ENCODE measurements at places on chromosomes 2 and 18.

DNA sequence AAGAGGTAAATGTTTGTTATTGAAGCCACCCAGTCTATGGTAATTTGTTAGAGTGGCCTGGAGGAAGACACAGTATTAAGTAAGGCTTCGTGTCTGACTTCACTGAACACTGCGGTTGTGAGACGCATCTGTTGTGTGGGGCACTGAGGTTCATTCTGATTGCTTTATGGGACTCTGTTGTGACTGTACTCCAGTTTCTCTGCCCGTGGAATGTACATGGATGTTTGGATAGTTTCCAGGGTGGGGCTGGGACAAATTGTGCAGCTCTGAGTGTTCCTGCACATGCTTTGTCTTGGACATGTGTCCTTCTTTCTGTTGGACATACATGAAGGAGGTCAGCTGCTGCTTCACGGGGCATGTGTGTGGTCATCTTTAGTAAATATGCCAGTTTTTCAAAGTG lies 58.6 kb downstream of the ODC1 start:
- no peak for DNase-seq

- DNase-seq: no peak
Observed at GRCh38 chr2:162521871-162522650, 178.1 kb downstream of the GCA start.

DNA sequence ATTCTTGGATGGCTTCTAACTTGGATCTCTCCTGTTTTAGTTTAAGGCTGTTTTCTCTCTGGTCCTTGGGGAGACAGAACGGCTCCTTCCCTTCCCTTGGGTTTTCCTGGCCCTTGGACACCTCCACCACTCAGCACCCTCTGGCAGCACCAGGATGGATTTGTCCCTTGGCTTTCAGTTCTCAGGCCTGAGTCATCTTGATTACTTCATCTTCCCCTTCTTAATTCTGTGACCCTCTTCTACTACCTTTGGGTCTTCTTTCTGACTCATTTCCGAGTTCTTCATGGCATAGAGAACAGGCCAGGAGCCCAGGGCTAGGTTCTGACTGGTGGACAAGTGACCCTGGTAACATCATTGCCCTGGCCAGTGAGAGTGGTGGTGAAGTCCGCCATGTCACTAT lies 14.9 kb downstream of the IGFBP2 start:
- no peak for DNase-seq

DNA sequence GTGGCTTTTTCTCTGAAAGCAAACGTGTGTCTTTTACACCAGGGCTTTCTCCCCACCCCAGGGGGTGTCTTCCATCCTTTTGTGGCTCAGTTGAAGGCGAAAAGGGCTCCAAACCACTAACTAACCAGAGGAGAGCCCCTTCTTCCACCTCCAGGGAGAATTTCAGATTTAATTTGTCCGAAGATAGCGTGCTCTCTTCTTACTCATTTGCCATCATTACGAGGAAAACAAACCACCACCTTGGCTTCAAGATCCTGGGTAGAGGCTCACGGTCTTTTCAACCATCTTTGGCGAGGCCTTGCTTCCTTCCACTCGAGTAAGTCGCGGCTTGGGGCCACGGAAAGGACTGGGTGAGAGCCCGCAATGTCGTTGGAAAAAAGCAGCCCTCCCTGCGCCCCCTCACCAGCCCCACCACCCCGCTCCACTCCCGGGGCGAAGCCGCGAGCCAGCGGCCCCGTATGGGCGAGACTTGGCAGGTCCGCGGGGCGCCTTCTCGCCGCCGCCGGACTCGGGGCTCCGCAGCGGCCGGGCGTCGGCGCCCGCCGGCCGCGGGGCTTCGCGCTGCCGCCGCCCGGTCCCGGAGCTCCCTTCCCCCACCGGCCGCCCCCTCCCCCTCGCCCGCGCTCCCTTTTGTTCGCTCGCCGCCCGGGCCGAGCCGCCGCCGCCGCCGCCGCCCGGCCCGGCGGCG lies 1.7 kb upstream of the ZNF532 start:
- peak; percentile 81 for DNase-seq

GRCh38 chr18:8930990-8931616 lies 171.4 kb upstream of the NDUFV2 start:
- DNase-seq: no peak

GRCh38 chr2:227163485-227163997 lies 464 bp downstream of the COL4A4 start:
- DNase-seq: peak; percentile 14

DNA sequence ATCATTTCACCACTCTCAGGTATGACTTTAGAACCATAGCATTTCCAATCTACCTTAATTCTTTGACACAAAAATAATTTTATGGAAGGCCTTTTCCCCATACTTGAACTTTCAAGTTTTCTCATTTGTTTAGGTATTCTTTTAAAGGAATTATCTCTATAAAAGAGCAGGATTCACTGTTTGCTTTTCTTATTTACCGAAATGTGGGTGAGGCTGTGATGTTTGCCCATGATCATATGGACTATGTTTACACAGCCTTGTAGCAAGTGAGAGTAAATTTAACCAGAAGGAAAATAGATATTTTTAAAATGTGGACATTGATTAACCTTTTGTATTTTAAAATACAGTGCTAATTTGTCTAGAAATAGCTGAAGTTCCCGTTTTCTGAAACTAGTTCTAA lies 26.3 kb downstream of the CAB39 start:
- DNase-seq: no peak

- no peak for DNase-seq
Observed at GRCh38 chr2:23397478-23397877, 12.5 kb downstream of the KLHL29 start.

GRCh38 chr2:194494401-194494800 lies 1162.6 kb upstream of the SLC39A10 start:
- DNase-seq: no peak

DNA sequence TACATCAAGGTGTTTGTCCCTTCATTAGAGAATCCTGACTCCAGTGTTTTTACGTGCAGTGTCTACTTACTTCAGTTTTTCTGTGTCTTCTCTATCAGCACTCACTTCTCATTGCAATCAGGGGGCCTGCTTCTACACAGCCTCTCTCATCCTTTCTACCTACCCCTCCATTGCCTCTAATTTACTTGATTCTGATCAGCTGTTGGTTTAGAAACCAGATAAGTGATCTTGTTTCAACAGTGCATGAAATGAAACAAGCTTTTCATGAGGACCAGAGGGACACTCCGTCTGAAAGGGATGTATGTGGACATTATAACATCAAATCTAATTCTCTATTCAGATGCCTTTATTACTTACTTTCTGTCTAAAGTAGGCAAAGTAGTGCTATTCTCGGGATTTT lies 136.9 kb downstream of the PRKCE start:
- no peak for DNase-seq
